ENCODE measurements at places on chromosomes 12 and 14. TPM values are rescaled to one million over a fixed set of nuclear protein-coding genes. Genes with fewer than 3 reads are reported as not detected.

Gene KRT77
- total RNA-seq, result not detected

Gene CAPZA3
- 0.20 TPM for total RNA-seq

DNA sequence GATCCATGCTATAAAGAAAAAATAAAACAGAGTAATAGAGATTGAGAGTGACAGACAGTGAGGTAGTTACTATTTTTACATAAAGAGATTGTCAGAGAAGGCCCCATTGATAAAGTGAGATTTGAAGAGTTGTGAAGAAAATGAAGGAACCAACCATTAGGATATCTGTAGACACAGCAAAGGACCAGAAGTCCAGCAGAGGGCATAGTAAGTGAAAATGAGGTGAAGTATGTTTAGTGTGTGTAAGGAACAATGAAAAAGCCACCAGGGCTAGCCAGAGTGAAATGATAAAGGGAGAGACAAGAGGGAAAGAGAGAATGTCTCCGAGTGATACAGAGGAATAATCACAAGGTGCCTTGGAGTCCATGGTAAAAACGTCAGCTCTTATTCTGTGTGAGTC lies 411.0 kb downstream of the NELL2 start:
- DNase-seq, result no peak

GRCh38 chr14:32075672-32076277 lies 1.3 kb upstream of the ARHGAP5 start:
- DNase-seq, result peak; percentile 50

DNA sequence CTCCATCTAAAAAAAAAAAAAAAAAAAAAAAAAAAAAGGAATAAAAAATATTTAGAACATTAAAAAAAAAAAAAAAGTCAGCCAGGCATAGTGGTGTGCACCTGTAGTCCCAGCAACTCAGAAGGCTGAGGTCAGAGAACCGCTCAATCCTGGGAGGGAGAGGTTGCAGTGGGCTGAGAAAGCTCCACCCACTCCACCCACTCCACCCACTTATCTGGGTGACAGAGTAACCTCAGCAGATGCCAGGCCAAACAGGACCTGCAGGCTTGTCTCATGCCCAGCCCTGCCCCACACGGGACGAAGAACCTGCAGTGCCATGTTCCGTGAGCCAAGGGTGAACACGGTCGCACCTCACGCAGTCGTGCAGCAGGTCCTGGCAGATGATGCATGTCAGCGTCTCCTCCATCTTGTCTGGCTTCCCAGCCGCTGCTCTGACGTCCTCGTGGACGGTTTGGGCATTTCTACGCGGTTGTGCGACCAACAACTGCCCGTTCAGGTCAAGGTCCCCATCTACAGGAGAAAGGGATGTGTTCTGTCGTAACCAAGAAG lies 28.6 kb downstream of the CHFR start:
- DNase-seq, result no peak

DNA sequence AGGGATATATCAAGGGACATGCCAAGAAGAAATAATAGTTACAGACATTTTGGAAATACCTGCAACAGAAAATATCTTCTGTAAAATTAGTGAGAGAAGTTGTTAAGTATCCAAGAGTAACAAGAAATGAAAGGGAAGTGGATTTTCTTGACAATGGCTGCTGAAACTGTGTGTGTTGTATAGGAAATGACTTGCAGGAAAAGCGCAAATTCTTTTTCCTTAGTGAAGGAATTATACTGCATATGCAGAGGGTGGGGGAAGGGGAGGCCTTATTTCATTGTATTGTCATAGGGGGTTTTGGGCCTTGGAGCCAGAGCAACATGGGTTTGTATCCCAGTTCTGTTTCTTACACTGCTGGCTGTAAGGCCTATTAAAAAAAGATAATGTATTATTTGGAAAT lies 84.4 kb upstream of the DDHD1 start:
- no peak for DNase-seq

GRCh38 chr14:106396999-106397398 lies 870.6 kb downstream of the TMEM121 start:
- no peak for DNase-seq

DNA sequence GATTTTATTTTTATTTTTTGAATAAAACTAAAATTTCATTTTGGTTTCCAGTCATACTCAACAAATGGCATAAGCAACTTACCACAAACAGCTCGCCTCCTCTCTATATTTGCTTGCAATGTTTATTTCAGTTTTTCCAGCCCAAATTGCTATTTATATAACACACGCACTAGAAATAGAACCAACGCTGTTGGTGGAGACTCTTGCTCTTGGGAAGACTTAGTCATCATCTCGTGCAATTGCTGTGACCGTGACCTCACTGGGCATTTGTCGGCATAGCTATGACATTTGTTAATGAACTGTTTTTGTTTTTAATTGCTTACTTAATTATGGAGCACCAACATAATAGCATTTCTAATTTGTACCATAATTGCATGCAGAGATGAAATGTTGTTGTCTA lies 153.1 kb upstream of the OTX2 start:
- DNase-seq, result no peak

- no peak for DNase-seq
Measured at GRCh38 chr12:131402781-131403396, 308.0 kb upstream of the SFSWAP start.

DNA sequence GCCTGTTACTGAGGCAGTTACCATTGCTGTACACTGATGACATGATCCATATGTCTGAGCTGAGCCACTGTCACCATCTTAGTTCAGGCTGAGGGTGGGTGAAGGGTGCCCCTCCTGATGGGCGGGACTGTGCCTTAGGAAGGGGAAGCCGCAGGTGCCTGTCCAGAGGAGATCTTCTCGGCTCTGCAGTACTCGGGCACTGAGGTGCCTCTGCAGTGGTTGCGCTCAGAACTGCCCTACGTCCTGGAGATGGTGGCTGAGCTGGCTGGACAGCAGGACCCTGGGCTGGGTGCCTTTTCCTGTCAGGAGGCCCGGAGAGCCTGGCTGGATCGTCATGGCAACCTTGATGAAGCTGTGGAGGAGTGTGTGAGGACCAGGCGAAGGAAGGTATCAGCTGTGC lies 3.7 kb downstream of the RNF31 start:
- DNase-seq, result no peak

Gene DEGS2
- total RNA-seq, result 149 TPM

Gene SERPINA5
- 655 TPM for total RNA-seq

Gene NKX2-1
- total RNA-seq, result 0.26 TPM

DNA sequence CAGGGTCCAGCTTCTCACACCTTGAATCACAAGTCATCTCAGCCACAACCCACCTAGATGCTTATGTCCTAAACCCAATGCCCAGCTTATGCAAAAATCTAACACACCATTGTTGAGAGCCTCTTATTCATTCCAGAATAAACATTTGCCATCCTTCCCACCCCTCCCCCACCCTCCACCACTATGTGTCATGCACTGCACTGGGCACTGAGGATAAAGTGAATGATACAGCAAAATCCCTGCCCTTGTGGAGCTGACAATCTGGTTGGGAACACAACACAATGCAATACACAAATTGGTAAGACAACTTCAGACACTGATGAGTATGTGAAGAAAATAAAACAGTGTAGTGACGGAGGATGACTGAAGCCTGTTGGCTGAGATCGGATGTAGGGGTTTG lies 1.4 kb upstream of the GLTP start:
- no peak for DNase-seq

GRCh38 chr14:39034481-39035296 lies 68.3 kb downstream of the SEC23A start:
- no peak for DNase-seq

Gene DLST
- 95.6 TPM for total RNA-seq

GRCh38 chr12:126914170-126914793 lies 1352.7 kb upstream of the TMEM132C start:
- no peak for DNase-seq

DNA sequence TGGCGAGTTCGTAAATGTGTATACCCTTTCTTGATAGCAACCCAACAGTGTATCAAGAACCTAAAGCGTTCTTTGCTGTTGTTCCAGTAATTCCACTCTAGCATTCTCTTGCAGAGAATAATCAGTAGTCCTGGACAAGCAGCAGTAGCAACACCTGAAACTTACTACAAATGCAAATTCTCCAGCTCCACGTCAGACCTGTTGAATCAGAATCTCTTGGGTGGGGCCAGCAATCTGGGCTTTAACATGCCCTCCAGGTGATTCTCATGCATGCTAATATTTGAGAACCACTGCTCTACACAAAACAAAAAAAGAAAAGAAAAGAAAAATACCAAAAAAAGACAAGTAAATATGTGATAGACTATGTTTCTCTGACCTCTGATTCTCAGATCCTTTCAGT lies 10.1 kb downstream of the PTGDR start:
- DNase-seq, result no peak

GRCh38 chr12:118374909-118375308 lies 1.4 kb upstream of the SUDS3 start:
- DNase-seq, result no peak

DNA sequence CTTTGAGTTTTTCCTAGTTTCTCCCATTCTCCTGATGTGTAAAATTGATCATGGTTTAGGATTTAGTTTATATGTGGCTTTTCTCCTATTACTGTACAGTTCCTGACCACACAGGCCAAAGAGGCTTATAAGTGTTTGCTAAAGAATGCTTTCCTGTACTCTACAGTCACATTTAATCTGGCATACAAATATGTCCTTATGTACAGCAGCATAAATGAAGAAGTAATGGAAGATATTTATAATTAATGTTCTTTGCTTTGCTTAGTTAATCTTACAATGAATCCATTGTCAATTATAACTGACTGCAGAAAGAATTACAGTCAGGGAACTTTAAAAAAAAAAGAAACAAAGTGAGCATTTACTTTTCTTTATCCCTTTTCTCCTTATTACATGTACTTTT lies 293.9 kb downstream of the KCNC2 start:
- no peak for DNase-seq

- no peak for DNase-seq
Measured at GRCh38 chr12:123761841-123762714, at the start of gene DNAH10. DNAH10 (plus strand) TSS chr12:123762301; CDS start chr12:123762337, 36 bp downstream.

Gene TRIAP1
- 16.1 TPM for total RNA-seq

GRCh38 chr14:20732979-20733635 lies 12.6 kb upstream of the EDDM3A start:
- no peak for DNase-seq

GRCh38 chr12:65823513-65824375 lies 539 bp upstream of the HMGA2 start:
- DNase-seq, result no peak

Gene RPGRIP1
- total RNA-seq, result 0.49 TPM

GRCh38 chr12:54360717-54361456 lies 3.4 kb downstream of the GPR84 start:
- DNase-seq, result peak; percentile 76

GRCh38 chr14:102192840-102193502 lies 53.3 kb downstream of the WDR20 start:
- DNase-seq, result no peak

Gene NPFF
- not detected for total RNA-seq

Gene CLEC9A
- 1.2 TPM for total RNA-seq

- DNase-seq, result no peak
Measured at GRCh38 chr12:121086781-121087295, 45.8 kb upstream of the P2RX7 start.

Gene LMO3
- 8.1 TPM for total RNA-seq

Gene SERPINA12
- not detected for total RNA-seq

DNA sequence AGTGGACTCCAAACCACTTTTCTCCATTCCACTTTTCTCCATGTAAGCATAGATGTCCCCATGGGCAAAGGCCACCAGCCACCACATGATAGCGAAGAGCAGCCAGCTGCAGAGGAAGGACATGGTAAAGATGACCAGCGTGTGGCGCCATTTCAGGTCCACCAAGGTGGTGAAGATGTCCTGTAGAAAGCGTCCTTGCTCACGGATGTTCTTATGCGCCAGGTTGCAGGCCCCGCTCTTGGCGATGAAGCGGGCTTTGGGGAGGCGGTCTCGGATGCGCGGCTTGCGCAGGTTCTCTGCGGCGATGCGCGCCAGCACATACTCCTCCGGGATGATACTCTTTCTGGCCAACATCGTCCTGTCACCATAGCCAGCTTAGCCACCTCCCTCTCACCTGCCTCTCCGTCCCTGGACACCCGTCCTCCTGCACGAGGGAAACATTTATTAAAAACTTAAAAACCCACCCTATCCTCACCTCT lies 1.2 kb downstream of the KCNJ8 start:
- peak; percentile 23 for DNase-seq

- no peak for DNase-seq
Measured at GRCh38 chr12:123996581-123996980, 23.6 kb downstream of the ZNF664 start.

DNA sequence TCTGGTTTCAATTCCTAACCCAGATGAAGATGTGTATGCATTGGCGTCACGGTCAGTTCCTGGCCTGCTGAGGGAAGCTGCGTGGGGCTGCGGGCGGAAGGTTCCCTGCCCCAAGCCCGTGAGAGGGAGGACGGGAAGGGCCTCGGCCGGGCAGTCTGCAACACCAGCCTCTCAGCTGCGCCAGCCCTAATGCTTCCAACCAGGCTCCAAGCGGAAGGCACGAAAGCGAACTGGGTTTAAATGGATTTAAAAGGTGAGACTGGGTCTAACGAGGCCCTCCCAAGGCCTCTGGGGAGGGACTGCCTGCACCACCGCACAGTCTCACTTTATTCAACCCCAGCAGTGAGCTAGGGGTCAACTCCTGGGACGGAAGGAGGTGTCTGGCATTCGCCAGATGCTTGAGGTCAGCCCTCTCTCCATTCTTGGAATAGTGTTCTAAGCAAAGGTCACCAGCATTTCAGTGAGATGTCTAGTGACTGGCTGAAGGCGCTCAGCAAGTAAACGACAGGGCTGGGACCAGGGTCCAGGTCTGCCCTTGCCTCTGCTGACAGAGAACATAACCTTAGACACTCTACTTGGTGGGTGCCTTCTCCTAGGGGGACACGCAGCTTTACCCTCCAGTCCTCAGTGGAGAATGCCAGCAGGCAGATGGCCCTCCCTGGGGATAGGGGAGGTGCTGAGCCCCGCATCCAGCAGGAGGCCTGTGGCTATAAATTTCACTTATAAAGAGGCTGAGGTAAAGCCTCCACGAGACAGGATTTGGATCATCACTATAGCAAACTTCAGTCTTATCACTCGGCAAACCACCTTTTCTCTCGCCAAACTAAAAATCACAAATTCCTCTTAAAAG lies 92.2 kb downstream of the PIWIL1 start:
- no peak for DNase-seq

DNA sequence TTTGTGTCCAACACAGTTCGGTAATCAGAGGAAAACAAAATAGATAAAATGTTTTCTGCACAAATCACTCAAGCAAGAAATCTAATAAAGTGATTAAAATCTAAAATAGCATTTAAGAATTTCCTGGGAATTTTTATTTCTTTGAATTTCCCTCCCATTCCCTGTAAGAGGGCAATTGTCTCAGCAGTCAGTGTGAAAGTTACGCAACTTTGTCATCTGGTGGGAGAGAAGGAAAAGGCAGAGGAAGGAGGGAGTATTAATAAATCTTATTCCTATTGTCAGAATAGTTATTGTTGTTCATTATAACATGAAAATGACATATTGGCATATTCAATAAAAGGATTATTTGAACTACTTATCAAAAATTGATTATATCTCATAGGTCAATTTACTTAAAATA lies 464.9 kb downstream of the PRKD1 start:
- no peak for DNase-seq
